ENCODE measurements at places on chromosomes 1 and 21. TPM values are rescaled to one million over a fixed set of nuclear protein-coding genes. Genes with fewer than 3 reads are reported as not detected.

Gene FMO5
- 62.5 TPM for total RNA-seq

Gene GPR153
- total RNA-seq = 15.6 TPM

Gene CD5L
- total RNA-seq = not detected

Gene IL19
- not detected for total RNA-seq
